Right renal cortex interstitium (tissue), 3 donors: ENCODE measurements at places on chromosomes 3 and 15. TPM values are rescaled to one million over a fixed set of nuclear protein-coding genes. Genes with fewer than 3 reads are reported as not detected.

NANOGP8 gene
- 0.22 TPM for polyA plus RNA-seq

LIPH gene
- 0.98 TPM for polyA plus RNA-seq

GLT8D1 gene
- polyA plus RNA-seq: 147 TPM

GRCh38 chr3:120780977-120781376 is 38.4 kb downstream of the GTF2E1 start:
- no peak for DNase-seq

- no peak for DNase-seq
Observed at GRCh38 chr15:70443486-70444273, 319.7 kb downstream of the UACA start.

- no peak for DNase-seq
Observed at GRCh38 chr15:70137967-70138366, 40.2 kb upstream of the TLE3 start.

DNA sequence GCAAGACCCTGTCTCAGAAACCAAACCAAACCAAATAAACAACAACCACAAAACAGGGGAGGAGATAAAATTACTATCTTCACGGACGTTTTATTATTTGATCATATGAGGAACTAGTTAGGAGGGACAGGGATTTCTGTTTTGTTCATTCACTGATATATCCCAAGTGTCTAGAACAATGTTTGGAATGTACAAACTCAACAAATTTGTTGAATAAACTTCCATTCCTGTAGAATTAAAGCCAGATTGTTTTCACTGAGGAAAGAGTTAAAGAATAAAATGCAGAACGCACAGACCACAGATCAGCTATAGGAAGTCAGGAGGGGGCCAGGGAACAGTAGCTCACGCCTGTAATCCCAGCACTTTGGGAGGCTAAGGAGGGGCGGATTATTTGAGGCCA is 6.5 kb upstream of the STRC start:
- no peak for DNase-seq
